K562 (cell line): ENCODE measurements at places on chromosomes 4 and X.
A peak's percentile ranks its signal among the peaks of the same experiment; 100 is the strongest.

GRCh38 chrX:107452581-107452980 is 3.1 kb downstream of the FRMPD3 start:
- no peak for DNase-seq

DNA sequence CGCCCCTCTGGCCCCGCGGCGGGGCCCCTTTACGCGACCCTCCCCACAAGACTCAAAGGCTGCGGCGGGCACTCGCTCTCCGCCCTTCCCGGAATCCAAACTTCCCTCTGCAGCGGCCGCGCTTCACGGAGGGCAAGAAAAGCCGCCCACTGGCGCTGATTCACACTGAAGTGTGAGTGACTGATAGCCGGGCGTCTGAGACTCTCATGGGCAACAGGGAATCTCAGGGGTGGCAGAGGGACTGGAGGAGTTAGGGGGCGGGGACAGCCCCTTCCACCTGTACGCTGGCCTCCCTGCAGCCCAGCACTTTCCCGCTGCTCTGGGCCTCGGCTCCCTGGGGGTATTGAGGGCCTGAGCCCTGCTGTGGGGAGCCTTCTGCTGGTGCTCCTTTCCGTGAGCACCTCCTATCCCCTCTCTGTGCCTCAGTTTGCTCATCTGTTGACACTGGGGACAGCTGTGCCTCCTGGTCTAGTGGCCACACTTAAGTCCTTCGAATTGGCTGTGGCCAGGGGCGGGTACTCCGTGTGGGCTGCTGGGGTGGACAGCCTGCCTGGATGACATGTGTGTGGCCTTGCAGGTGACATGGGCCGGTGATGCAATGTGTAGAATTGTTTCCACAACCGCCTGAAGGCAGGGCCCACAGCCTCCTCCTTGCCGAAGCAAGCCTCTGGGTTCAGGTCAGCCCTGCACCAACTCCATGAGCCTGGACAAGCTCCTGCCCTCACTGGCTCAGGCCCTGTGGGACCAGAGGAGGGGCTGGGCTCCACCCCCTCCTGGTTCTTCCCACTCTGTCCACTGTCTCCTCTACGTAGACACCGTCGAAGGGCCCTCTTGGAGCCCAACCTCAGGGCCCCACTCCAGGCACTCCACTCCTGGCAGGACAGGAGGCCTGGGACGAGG is 951 bp downstream of the SH3BP2 start:
- peak; percentile 56 for DNase-seq

GRCh38 chrX:40166582-40166981 is 68.8 kb upstream of the BCOR start:
- DNase-seq = no peak

- DNase-seq = no peak
Observed at GRCh38 chr4:107689912-107690587, 30.0 kb downstream of the PAPSS1 start.

- DNase-seq = no peak
Observed at GRCh38 chr4:13452927-13453579, 31.1 kb downstream of the RAB28 start.
